ENCODE measurements at places on chromosomes 4 and X. TPM values are rescaled to one million over a fixed set of nuclear protein-coding genes. Genes with fewer than 3 reads are reported as not detected.

The SCRG1 gene
- total RNA-seq = 0.76 TPM

The TNMD gene
- 0.19 TPM for total RNA-seq

DNA sequence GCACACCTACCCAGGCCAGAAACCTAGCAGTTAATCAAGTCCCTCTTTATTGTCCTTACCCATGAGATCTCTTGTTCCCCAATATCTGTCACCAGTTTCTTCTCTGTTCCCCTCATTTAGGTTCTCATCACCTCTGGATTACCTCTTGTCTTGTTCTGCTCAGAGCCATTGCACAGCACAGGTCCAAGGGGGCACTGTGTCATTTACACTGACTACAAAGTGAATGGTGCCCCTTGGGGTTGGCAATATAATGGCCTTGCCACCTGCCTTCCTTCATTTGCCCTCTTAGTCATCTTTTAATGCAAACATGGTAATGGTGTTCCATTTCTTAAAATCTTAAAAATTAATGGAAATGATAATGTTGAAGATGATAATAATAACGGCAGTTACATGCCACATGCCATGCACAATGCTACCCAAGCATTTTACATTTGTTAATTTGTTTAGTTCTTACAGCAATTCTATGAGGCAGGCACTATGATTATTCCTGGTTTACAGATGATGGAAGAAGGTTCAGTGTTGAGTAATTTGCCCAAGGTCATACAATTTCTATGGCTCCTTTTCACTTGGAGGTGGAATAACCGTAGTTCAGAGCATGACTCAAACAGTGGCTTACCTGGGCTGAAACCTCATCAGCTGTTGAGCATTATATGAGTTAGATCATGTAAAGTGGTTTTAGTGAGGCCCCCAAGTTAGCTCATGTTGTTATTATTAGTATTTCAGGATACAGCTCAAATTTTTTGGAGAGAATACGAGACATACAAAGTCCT is 117.9 kb downstream of the RASL11B start:
- DNase-seq = no peak

- DNase-seq = no peak
Measured at GRCh38 chr4:46329118-46329976, 60.6 kb downstream of the GABRA2 start.
